ENCODE measurements at places on chromosomes 7 and 10. TPM values are rescaled to one million over a fixed set of nuclear protein-coding genes. Genes with fewer than 3 reads are reported as not detected.

- no peak overlapping the region for H3K4me3 ChIP-seq
- peaks cover 10% of the 10 kb centered on the region for H3K4me1 ChIP-seq
- H3K27ac ChIP-seq: no peak overlapping the region
- H3K27me3 ChIP-seq: no peaks in the 10 kb centered on the region
- no peaks in the 10 kb centered on the region for H3K36me3 ChIP-seq
Observed at GRCh38 chr10:71584902-71585563, 134.5 kb downstream of the C10orf105 start.

DNA sequence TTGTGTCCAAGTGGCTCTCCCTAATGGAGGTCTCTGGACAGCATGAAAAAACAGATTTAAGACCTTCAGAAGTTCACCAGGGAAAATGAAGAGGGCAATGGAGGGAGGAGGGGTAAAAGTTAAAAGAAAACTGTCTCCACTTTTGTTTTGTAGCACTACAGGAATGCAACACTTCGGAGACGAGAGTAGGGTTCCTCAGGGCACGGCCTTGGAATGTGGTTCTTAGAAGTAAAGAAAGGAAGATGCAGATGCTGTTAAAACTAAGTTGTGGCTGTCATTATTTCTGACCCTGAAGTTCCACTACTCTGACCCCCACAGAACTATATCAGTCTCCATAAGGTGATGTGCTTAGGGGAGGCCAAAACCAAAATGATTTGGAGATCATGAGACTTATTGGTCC lies 335.1 kb downstream of the XPNPEP1 start:
- no peaks in the 10 kb centered on the region for H3K4me1 ChIP-seq
- H3K27ac ChIP-seq: no peak overlapping the region
- no peak for DNase-seq
- no peak overlapping the region for H3K4me3 ChIP-seq

GRCh38 chr7:131600085-131600881 lies 43.9 kb upstream of the PODXL start:
- H3K27me3 ChIP-seq: no peaks in the 10 kb centered on the region
- H3K36me3 ChIP-seq: no peaks in the 10 kb centered on the region
- no peak overlapping the region for H3K4me3 ChIP-seq

DNA sequence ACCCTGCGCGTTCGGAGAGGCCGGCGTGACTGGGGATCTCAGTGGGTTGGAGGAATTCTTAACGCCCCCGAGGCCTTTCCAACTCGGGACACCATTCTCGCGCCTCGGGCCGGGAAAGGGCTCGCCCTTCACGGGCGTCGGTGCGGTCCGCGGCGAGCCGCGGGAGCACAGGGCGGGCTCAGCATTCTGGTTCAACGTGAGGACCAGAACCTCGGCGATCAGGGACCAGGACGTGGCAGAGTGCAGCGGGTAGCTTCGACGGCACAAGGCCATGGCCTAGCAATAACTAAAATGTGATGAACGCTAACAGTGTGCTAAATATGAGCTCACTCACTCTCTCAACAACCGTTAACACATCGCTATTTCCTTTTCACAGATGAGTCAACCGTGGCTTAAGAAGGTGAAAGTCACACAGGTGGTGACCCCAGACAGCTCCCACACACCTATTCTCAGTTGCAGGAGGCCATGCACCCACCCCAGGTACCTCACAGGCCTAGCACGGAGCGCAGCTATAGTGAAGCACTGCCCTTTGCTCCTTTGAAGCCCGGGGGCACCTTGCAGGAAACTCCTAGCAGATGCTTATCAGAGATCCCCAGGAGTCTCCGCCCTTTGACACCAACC lies 4.5 kb upstream of the EMX2 start:
- peaks cover 3% of the 10 kb centered on the region for H3K4me1 ChIP-seq
- no peak overlapping the region for H3K27ac ChIP-seq
- H3K27me3 ChIP-seq: 0 out of 2 replicates have a peak, but pooled peaks cover 7% of the 10 kb centered on the region

- H3K4me1 ChIP-seq: no peaks in the 10 kb centered on the region
- DNase-seq: no peak
- H3K27ac ChIP-seq: no peak overlapping the region
- no peak overlapping the region for H3K4me3 ChIP-seq
- H3K27me3 ChIP-seq: no peaks in the 10 kb centered on the region
Observed at GRCh38 chr10:4195213-4195612, 410.2 kb upstream of the KLF6 start.

GRCh38 chr10:124732931-124733570 lies 11.1 kb downstream of the FAM53B start:
- no peak overlapping the region for H3K4me3 ChIP-seq
- no peaks in the 10 kb centered on the region for H3K27me3 ChIP-seq
- H3K27ac ChIP-seq: no peak overlapping the region
- H3K4me1 ChIP-seq: peaks cover 7% of the 10 kb centered on the region
- DNase-seq: no peak
- H3K36me3 ChIP-seq: no peaks in the 10 kb centered on the region

GRCh38 chr10:124763267-124763666 lies 19.1 kb upstream of the FAM53B start:
- H3K27me3 ChIP-seq: no peaks in the 10 kb centered on the region
- H3K4me1 ChIP-seq: no peaks in the 10 kb centered on the region
- H3K4me3 ChIP-seq: no peak overlapping the region
- H3K27ac ChIP-seq: no peak overlapping the region
- no peak for DNase-seq

DNA sequence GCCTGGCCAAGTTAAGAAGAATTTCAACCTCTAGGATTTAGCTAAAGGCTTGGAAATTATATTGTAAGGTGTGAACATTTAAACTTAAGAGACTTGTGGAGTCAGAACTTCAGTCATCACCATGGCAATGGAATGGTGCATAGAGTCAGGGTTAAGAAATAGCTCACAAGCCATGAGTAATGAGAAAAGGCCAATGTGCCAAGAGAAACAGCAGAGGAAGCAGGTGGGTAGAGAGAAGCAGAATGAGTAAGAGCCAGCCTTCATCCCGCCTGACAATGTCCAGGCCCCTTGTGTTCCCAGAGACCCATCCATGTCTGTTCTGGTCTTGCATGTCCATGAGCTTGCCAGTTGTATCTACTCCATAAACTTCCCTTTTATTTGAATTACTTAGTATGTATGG lies 62.6 kb upstream of the TBX20 start:
- no peak for DNase-seq
- no peak overlapping the region for H3K4me3 ChIP-seq
- H3K27me3 ChIP-seq: no peaks in the 10 kb centered on the region
- no peaks in the 10 kb centered on the region for H3K4me1 ChIP-seq

- H3K27me3 ChIP-seq: no peaks in the 10 kb centered on the region
- H3K4me1 ChIP-seq: no peaks in the 10 kb centered on the region
- peaks cover 68% of the 10 kb centered on the region for H3K36me3 ChIP-seq
- no peak overlapping the region for H3K27ac ChIP-seq
- no peak overlapping the region for H3K4me3 ChIP-seq
Observed at GRCh38 chr7:23196306-23196705, 14.5 kb downstream of the NUP42 start.

- H3K4me1 ChIP-seq: peaks cover 15% of the 10 kb centered on the region
- H3K36me3 ChIP-seq: no peaks in the 10 kb centered on the region
- H3K4me3 ChIP-seq: peak overlapping the region; percentile 100
- DNase-seq: peak; percentile 35
- H3K27ac ChIP-seq: peak overlapping the region; percentile 52
Observed at GRCh38 chr7:74289659-74290552, 699 bp downstream of the CLIP2 start.

DNA sequence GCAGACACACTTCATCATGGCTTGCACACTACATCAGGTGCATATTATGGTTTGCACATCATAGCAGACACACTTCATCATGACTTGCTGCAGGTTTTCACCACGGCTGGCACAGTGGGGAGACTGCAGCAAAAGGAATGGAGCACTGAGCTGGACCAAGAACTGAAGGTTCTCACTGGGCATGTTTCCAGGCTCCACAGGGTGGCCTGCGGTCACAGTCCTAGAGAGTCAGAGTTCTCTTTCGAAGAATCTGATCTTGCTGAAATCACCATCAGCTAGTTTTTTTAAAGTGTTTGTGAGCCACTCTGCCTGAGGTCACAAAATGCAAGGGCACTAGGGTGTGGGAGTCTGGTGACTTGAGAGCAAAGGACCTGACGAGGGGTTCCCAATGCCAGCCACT lies 140.4 kb upstream of the NPY start:
- no peak overlapping the region for H3K27ac ChIP-seq
- H3K4me3 ChIP-seq: no peak overlapping the region
- H3K36me3 ChIP-seq: no peaks in the 10 kb centered on the region
- no peak for DNase-seq

The ZNF365 gene
- 1.2 TPM for total RNA-seq

The EPHA1 gene
- 0.32 TPM for total RNA-seq

The ANKRD30A gene
- not detected for total RNA-seq

The IFRD1 gene
- total RNA-seq: 45.0 TPM

The CRYGN gene
- not detected for total RNA-seq

The OPN4 gene
- not detected for total RNA-seq
